ENCODE measurements at places on chromosomes 3 and 15. TPM values are rescaled to one million over a fixed set of nuclear protein-coding genes. Genes with fewer than 3 reads are reported as not detected.

CCDC13 gene
- 1.3 TPM for polyA plus RNA-seq

FAM174B gene
- polyA plus RNA-seq = 47.9 TPM

FMN1 gene
- polyA plus RNA-seq = 0.91 TPM

GRK7 gene
- polyA plus RNA-seq = not detected

CPNE9 gene
- 12.5 TPM for polyA plus RNA-seq

ISLR gene
- polyA plus RNA-seq = 3.0 TPM

SLCO2A1 gene
- not detected for polyA plus RNA-seq

CAMKV gene
- 0.11 TPM for polyA plus RNA-seq

CKMT1B gene
- polyA plus RNA-seq = 92.8 TPM

PATL2 gene
- not detected for polyA plus RNA-seq

ABHD10 gene
- polyA plus RNA-seq = 49.7 TPM

ACTRT3 gene
- 1.5 TPM for polyA plus RNA-seq

ATP13A4 gene
- polyA plus RNA-seq = 1.9 TPM

CCPG1 gene
- polyA plus RNA-seq = 212 TPM

FAM43A gene
- polyA plus RNA-seq = 1.5 TPM

Data from Purkinje cell (primary cell).